Activated T-helper 9 cell treated with anti-CD3 and anti-CD28 coated beads, Interleukin-2, amount 50 U/mL, for 16 hours (primary cell): ENCODE measurements at places on chromosomes 3 and 15.

DNA sequence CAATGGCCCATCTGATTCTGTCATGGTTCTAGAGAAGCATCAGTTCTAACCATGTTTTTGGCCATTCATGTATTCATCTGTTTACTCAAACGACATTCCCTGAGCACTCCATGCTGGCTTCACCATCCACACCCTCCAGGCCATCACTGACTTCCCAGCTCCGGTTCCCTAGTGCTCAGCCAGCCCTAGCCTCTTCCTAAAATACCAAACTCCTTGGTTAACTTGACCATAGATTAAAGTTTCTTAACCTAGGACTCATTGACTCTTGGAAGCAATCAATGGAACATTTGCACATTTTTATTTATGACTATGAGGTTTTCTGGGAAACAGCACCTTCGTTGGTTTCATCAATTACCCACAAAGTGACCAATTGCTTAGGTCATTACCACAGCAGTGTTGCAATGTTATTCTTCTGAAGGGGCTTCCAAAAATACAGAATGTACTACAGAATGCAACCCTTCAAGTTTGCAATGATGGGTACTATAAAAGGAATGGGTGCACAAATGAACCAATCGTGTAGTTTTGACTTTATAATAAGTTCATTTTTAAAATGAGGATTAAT, 27.2 kb upstream of the SLC25A36 start:
- DNase-seq = no peak

GRCh38 chr15:39874890-39875549, 45.0 kb downstream of the GPR176 start:
- DNase-seq = no peak

DNA sequence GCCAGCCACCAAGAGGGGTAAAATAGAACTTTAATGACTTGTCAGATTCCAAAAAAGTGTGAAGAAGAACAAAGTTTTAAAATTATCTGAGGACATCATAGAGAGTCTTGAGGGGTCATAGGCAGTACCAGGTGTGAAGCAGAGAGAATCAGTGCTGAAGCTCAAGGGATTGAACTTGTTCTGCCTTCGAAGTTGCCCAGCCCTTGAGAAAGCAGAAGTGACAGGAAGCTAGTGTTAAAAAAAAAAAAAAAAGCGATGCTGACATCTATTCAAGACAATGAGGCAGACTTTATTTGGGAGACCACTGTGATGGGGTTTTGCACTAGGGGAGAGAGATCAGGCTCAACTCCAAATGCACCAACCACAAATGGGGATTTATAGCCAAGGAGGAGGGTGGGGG, 21.8 kb downstream of the FBXO22 start:
- DNase-seq = no peak

GRCh38 chr15:98599909-98600691, 48.2 kb upstream of the IGF1R start:
- DNase-seq = no peak
